NCI-H69 (cell line): ENCODE measurements at places on chromosomes 3 and 15.

- DNase-seq: no peak
Measured at GRCh38 chr3:121979734-121980449, 42.2 kb downstream of the ILDR1 start.

GRCh38 chr3:189907803-189908202 lies 212.9 kb downstream of the P3H2 start:
- DNase-seq: no peak

GRCh38 chr3:175526609-175527280 lies 667.6 kb downstream of the NAALADL2 start:
- no peak for DNase-seq

- no peak for DNase-seq
Measured at GRCh38 chr3:89584398-89584797, 477.0 kb downstream of the EPHA3 start.

- peak; percentile 93 for DNase-seq
Measured at GRCh38 chr15:35751413-35752133, 205.6 kb upstream of the DPH6 start.

GRCh38 chr3:152400887-152401286 lies 132.2 kb downstream of the MBNL1 start:
- no peak for DNase-seq

DNA sequence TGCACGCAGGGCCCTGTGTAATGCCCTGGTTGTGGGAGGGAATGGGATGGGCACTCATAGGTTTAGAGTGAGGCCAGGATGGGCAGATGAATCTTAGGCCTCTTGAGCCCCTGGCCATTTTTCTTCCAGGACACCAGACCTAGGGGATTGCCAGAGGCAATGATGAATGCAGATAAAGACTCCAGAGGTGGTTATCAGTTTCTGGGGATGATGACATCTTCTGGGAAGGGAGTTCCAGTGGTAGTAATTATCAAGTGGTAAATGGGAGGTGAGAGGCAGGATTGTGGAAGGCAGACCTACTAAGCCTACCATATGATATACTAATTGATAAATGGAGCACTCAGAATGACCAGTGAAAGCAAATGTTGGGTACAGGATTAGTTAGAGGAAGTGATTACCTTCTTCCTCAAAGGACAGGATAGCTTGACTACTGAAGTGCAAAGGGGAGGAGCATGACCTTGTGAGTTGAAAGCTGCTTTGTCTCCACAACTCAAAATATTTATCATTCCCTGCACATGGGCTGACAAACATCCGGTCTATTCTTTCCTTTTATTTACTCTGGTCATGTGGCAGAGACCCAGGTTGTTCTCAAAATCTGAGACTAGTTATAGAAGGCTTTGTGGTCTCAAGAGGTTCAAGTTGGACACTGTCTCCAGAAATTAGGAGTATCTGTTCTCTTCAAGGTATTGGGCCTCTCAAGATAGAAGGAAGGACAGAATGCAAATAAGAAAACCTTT lies 10.2 kb upstream of the MAPK6 start:
- DNase-seq: peak; percentile 77

DNA sequence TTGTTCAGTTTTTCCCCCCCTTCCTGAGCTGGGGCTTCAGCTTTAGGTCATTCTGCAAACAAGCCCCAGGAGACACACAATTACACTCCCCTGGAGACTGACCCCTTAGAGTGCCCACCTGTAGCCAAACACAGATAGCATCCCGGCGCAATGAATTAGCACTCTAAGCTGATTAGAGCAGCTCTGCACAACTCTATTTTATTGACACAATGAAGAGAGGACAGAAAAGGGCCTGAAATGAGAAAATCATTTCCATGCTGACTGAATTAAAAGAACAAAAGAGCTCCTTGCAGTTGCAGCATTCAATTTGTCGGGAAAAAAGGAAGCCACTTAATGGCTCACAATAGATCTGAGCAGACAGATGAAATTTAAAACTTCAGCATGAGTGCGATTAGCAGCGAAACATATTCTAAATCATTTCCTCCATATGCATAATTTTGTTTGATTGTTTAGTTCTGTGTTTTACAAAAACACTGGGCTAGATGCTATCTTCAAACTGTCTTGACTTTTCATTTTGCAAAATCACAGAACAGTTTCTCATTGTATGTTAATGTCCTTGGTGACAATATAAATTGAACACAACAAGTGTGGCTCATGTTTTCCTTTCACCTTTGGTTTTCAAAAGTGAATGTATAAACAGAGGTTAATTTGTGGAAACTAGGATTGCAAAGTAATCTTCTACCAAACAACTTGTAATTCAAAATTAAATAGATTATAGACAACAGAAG lies 308.6 kb downstream of the MECOM start:
- DNase-seq: peak; percentile 100

GRCh38 chr3:103349760-103350159 lies 914.9 kb downstream of the ZPLD1 start:
- no peak for DNase-seq

DNA sequence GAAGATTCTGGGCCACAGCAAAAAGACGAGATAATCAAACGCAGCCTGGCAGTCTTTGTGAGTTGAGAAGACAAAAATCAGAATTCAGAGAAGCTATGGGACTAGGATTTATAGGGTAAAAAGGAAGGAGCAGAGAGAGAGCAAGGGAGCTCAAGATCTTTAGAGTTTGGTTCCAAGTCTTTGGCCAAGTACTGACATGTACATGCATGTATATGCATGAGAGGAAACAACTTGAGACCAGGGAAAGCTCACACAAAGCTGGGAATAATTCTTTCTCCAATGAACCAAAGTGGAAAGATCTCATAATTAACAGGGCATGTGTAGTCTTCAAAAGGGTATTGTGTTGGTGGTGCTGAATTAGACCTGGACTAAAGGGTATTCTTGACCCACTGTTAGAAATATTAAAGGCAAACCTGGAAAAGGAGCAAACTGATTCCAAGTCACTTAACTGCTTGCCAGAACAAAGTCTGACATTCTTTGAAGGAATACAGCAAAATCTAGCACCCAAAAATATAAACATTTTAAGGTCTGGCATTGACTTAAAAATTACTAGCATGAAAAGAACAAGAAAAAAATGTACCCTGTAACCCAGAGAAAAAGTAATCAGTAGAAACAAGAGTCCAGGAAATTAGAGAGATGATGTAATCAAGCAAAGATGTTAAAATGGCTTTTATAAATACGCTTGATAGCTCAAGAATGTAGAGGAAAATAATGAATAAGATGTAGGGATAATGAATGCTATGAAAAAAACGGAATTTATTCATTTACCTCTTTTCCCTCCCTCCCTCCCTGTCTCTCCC lies 226.0 kb upstream of the CGNL1 start:
- no peak for DNase-seq

DNA sequence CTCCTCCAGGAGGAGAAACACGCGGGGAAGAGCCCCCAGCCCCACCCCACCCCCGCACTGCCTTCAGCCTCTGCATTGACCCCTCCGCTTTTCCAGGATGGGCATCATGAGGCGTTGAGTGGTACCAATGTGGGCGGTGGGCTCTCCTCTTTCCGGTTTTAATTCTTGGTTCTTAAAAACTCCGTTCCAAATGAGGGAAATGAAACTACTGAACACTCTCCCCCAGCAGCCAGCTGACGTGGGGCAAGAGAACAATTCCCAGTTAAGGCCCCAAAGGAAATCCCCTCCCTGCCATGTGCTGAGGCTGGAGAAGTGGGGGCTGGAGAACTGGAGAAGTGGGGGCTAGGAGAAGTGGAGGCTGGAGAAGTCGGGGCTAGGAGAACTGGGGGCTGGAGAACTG lies 5.3 kb upstream of the NRROS start:
- DNase-seq: no peak

DNA sequence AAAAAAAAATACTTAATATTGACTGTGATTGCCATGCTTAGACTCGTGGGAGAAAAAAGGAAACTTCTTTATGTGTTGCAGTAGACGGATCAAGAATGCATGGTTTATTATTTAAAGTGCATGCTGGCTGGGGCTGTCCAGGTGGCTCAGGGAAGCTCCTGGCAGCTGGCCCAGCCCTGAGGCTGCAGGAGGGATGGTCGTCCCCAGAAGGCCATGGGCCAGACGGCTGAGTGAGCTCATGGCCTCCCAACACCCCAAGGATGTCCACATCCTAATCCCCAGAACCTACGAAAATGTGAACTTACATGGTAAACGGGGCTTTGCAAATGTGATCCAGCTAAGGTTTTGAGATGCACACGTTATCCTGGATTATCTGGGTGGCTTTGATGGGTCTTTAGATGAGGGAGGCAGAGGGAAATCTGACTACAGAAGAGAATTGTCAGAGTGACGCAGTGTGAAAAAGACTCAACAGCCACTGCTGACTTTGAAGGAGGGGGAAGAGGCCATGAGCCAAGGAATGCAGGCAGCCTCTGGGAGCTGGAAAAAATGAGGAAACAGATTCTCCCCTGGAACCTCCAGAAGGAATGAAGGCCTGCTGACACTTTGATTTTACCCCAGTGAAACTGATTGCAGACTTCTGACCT lies 29.8 kb downstream of the ADAMTS17 start:
- no peak for DNase-seq

DNA sequence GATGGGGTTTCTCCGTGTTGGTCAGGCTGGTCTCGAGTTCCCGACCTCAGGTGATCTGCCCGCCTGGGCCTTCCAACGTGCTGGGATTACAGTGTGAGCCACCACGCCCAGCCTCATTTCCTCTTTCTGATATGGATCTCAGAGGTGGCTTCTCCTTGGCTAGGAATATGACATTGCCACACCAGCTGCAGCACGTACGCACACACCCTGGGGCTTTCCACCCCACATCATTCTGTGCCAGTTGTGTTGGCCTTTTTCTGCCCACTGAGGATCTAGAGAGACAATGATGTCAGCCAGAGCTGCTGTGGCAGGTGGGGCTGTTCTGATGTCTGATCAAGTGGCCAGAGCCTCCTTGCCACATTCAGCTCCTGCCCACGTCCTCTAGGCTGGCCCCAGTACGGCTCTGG lies 29.0 kb downstream of the TMEM45A start:
- DNase-seq: no peak
